CD4-positive, alpha-beta T cell treated with Interleukin-6 at 100 ng/mL for 8 hours (primary cell): ENCODE measurements at places on chromosomes 4 and X.

DNA sequence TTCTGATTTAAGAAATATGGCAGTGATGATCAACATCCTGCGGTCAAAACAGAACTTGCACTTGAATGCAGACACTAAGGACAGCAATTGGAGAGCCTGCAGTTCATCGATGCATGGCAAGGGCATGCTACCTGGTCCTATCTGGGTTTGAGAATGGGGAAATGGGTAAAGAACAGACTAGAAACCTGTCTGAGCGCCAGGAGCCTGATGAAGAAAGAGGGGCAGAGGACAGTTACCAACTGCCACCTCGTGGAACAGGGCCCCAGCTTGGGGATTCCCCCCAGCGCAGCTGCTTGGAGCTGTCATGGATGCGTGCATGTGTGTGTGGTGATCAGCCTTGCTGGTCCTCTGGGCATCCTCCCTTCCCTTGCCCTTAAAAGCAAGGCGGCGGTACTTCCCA, 30.2 kb upstream of the NKRF start:
- no peak for DNase-seq

- no peak for DNase-seq
Measured at GRCh38 chr4:135210341-135210740, 1008.8 kb upstream of the PABPC4L start.

GRCh38 chr4:138611721-138612120, 369.6 kb upstream of the SLC7A11 start:
- DNase-seq: no peak

DNA sequence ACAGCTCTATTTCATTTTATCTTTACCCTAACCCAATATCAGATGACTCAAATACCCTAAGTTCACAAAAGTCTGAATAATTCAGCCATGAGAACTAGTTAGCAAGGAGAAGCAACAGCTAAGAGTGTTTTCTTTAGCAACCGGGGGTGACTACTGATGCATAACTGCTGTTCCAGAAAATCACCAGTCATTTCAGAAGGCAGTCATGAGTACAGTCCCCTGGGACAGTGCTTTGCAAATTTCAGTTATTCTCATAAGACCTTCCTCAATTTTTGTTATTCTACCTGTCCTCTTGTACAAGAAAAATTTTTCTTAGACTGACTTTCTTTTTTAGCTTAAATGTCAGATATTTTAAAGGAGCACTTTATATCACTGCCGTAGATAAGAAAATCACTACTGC, 16.4 kb downstream of the BANK1 start:
- DNase-seq: no peak
